ENCODE measurements at places on chromosomes 3 and 15. TPM values are rescaled to one million over a fixed set of nuclear protein-coding genes. Genes with fewer than 3 reads are reported as not detected.

Gene STRC
- total RNA-seq: not detected

Gene GOLGA6D
- total RNA-seq: not detected

Gene STX19
- total RNA-seq: not detected

Gene UROC1
- not detected for total RNA-seq

Gene CD96
- total RNA-seq: not detected

Gene GALNT15
- 8.7 TPM for total RNA-seq

Gene GOLGA6L9
- 0.97 TPM for total RNA-seq

Gene GHRL
- total RNA-seq: not detected

Gene ZNF774
- total RNA-seq: 0.97 TPM

Data from epithelial cell of umbilical artery (primary cell).